ENCODE measurements at places on chromosomes 1 and 21.

DNA sequence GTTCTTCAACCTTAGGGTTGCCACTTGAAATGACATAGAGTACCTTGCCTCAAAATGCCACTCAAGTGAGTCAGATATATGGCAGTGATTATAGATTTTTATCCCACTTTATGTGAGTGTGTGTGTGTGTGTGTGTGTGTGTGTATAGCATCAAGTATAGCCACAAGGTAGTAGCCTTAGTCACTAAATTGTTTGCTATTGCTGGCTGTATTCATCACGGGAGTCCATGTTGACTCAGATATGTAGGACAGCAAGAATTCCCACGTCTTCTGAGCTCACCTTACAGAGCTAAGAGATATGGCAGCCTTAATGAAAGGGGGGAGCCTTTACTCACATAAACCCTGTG is 9.3 kb downstream of the ETS2 start:
- no peak for DNase-seq

DNA sequence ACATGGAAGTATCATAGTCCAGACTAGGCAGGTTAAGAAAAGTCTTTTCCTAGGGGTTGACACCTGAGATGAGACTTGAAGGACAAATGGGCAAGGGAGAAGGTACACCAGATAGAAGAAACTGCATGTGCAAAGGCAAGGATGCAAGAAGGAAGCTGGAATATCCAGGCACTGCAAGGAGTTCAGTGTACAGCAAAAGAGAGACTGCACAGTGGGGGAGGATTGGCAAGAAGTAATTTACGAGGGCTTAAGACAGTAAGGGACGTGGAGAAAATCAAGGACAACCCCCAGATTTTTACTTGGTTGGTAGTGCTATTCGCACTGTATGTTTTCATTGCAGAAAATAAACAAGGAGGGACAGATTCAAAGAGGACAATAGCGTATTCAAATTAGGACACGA is 58.5 kb downstream of the DNM3 start:
- no peak for DNase-seq

GRCh38 chr1:159970932-159971342 is 16.9 kb upstream of the SLAMF9 start:
- no peak for DNase-seq

DNA sequence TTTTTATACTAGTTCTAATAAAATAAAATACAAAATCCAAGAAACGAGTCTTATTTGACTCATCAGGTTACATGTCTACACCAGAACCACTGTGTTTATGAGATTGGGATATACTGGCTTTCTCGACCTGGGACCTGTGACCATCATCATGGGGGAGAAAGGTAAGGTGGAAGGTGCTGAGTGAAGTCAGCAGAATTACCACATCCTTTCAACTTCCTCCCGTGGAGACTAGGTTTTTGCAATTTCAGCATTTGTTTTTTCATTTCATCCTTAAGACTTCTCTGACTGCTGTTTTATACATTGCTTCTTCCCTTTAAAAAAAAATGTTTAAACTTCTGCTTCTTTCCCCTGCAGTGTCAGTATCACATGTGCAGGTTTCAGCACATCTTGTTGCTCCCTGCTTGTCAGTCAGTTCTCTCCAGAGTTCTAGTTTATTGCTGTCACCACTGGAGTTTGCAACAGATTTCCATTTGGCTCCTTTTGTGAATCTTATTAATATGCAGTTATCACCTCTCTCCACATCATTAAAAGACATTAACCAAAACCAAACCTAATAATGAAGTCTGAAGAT is 60.4 kb upstream of the HAO2 start:
- no peak for DNase-seq

GRCh38 chr1:7561331-7561921 is 209.7 kb upstream of the VAMP3 start:
- DNase-seq: no peak

DNA sequence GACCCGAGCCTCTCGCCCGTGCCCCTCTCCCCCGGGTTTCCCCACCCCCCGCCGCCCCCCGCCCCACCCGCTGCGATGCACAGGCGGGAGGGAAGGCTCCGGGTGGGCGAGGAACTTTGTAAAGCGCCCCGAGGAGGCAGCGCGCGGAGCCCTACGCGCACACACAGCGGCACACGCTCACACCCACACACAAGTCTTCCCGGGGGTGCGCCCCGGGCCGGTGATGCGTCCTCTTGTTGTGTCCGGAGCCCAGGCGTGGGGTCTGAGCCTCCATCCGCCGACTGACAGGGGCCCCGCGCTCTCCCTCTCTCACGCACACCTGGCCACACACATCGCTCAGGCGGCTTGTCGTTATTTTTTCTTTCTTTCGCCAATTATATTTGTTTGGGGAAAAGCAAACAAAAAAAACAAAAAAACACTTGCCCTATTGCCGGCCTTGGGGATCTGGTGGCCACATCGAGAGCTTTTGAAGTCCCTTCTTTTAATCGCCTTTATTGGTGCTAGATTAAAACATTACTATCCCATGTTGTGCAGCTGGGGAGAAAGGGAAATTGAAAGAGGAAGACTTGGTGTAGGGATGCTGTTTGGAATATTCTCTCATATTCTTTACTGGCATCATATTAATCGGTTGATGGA is 770 bp downstream of the NTNG1 start:
- no peak for DNase-seq

- no peak for DNase-seq
These were observed 60.7 kb upstream of the FMN2 start for GRCh38 chr1:240031009-240031408.

DNA sequence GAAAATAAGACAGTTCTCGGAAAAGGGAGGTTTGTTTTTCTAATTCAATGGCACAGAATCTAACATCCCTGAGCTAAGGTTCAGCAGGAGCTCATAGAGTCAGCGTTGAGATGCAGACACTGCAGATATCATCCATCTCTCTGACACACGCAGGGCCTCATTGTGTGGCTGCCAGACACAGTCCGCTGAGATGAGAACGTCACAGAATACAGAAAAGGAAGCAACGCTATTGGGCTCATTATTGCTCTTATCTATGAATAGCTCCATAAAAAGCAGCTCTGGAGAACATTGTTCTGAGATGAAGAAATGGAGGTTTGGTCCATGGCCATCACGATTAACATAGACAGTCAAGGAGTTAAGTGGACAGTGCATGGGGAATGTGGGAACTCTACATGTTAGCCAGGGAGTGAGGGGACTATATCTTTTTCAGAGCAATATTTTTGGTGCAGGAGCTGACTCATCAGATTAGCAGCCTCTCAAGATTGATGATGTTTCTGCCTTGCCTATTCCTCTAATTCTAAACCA is 771.6 kb upstream of the CXADR start:
- no peak for DNase-seq

GRCh38 chr1:84116558-84116957 is 27.5 kb upstream of the PRKACB start:
- DNase-seq: no peak

- DNase-seq: no peak
These were observed 31.4 kb downstream of the AK2 start for GRCh38 chr1:33005117-33005837.

DNA sequence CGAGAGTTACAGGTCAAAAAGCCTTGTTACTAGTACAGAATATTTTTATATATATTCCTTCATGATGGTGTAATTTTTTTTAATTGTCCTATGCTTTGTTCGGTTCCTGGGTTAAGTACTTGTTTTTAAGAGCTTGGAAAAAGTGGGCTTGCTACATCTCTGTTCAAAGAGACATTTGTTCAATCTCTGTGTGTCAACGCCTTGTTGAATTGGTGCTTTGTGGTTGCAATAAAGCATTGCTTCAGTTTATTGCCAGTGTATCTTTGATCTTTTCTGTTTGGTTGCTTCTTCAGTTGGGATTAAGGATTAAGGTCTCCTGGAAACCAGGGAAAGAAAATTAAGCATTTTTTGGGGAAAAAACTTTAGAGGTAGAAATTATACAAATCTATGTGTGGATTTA is 47.7 kb upstream of the DNASE2B start:
- no peak for DNase-seq

DNA sequence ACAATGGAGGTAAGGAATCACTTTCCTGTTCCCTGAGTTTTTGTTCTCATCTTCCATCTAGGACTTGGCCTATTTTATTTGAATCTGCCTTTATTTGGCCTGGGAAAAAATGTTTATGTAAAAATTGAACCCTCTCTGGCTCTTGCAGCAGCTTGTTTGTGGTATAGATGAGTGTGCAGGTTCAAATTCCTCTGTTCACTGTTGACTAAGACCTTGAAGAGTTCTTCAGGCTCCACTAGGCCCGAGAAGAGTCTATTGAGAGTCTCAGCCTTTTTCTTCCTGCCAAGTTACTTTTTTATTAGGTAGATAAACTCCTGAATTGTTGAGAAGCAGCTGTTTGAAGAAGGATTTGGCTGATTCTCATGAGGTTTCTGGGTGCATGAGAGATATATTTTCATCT is 248.8 kb upstream of the ADGRL2 start:
- DNase-seq: no peak

DNA sequence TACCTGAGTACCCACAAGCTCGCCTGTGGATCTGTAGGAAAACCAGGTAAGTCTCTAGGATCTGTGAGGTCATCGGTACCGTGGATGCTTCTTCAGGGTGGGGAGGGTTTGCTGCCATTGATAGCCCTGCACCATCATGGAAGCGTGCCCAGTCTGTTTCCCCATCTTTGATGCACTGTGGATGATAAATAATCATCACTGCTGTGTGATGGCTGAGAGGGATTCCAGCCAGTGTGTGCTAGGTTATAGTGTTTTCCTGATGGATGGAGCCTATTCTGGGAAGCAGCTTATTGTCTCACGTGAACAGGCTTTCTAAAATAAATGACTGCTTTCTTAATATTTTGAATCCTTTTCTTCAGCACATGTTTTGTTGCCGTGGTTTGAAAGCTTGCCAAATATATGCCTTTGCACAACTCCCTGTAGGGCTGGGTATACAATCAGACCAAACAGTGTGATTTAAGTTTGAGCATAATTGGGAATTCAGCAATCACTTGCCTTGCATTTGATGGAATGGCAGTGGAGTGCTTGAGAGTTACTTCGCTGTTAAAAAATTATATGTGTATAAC is 113.8 kb downstream of the CAMTA1 start:
- DNase-seq: no peak

DNA sequence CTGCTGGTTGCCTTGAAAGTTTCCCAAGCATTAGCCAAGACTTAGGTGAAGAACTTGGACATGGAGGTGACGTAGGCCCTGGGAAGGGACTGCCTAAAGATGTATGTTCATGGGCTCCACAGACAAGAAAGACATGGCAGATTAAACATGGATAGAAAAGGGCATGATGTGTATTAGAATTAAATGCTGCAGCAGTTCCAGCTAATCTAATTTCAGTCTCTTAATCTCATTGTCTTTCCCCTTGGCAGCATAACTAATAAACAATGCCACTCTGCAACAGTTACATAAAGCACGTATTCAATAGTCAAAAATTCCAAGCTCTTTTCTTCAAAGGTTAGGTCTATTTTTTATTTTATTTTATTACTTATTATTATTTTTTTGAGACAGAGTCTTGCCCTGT is 251.6 kb downstream of the KIF26B start:
- DNase-seq: no peak

DNA sequence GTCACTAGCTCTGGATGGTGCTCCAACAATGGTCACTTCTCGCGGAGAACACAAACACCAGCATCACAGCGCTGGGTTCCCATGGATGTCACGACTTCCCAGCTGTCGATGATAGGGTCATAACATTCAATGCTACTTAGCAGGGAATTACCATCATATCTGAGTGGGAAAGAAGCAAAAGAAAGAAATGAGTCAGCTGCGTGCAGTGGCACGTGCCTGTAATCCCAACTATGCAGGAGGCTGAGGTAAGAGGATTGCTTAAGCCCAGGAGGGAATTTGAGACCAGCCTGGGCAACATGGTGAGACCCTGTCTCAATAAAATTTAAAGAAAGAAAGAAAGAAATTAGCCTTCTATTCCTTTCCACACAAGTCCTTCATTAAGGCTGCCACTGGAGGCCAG is 3.6 kb upstream of the RABIF start:
- no peak for DNase-seq

DNA sequence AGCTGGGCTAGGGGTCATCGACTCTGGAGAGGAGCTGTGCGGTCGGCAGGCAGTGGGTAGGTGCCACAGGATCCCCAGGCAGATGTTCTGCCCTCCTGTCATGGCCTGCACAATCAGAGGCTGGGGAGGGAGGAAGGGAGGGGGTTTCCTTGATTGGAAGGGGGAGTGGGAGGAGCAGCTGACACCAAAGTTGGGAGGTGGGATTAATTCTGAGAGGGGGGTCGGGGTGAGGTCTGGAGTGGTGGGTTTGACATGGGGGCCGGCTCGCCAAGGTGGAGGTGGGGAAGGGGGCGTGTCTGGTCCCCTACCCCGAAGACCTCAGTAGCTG is 651 bp upstream of the HPCA start:
- DNase-seq: no peak

GRCh38 chr1:11781297-11781696 is 19.3 kb downstream of the C1orf167 start:
- no peak for DNase-seq

GRCh38 chr1:51423073-51423821 is 92.9 kb upstream of the TTC39A start:
- DNase-seq: no peak

DNA sequence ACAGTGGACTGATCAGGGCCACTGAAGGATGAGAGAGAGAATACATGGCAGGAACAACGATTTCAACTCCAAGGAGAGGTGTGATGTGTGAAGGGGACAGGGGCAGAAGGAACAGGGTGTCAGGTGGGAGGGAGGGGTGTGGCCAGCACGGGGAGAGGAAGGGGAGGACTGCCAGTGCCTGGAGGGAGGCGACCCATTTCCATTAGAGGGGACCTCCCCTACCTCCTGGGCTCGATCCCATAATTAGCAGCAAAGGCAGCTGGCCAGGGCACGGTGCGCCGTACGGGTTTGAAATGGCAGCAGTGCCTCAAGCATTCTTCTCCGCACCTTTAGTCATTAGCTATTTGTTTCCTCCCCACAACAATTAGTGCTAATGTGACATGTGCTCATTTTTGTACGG is 22.7 kb downstream of the CRYAA start:
- DNase-seq: no peak

DNA sequence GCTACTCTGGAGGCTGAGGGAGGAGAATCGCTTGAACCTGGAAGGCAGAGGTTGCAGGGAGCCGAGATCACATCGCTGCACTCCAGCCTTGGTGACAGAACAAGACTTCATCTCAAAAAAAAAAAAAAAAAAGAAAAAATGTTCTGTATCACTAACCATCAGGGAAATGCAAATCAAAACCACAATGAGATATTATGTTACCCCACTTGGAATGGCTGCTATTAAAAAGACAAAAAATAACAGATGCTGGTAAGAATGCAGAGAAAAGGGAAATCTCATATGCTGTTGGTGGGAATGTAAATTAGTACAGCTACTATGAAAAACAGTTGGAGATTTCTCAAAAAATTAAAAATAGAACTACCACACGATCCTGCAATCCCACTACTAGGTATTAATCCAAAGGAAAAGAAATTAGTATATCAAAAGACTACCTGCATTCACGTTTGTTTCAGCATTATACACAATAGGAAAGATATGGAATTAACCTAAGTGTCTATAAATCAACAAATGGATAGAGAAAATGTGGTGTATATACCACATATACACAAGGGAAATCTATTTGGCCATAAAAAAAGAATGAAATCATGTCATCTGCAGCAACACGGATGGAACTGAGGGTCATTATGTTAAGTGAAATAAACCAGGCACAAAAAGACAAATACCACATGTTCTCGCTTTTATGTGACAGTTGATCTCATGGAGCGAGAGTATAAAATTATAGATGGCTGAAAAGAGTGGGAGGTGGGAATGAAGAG is 62.6 kb downstream of the ABL2 start:
- DNase-seq: no peak

- no peak for DNase-seq
These were observed 117.7 kb downstream of the ETS2 start for GRCh38 chr21:38923429-38923828.
